ENCODE measurements at places on chromosomes 12 and 14.

DNA sequence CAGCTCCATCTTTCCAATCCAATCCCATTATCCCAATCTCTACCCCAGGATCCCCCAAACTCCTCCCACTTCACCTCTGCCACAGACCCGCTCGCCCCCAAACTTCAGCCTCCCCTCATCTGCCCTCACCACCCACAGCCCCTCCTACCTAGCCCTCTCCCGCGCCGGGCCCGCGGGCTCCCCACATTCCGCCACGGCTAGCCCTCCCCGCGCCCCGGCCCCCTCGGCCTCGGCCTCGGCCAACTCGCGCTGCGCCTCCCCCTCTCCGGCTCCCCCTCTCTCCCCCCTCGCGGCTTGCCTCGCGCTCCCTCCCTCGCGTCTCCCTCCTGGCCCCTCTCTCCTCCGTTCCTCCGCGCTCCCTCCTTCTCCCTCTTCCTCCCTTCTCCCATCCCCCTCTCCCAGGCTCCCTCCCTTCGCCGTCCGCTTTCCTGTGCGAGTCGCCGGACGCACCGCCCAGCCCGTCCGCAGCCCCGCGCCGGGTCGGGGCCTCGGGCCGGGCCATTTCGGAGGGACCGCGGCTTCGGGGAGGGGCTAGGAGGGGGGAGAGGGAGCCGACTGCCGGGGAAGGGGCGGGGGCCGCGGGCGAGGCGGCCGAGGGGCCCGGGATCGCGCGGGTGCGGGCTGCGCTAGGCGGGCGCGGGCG, at the start of gene ATN1:
TSS of gene ATN1 (plus strand) at position 581 of the 643 bp plus-strand sequence. CDS start 6,043 bp downstream, outside the sequence.
- peak; percentile 61 for DNase-seq

DNA sequence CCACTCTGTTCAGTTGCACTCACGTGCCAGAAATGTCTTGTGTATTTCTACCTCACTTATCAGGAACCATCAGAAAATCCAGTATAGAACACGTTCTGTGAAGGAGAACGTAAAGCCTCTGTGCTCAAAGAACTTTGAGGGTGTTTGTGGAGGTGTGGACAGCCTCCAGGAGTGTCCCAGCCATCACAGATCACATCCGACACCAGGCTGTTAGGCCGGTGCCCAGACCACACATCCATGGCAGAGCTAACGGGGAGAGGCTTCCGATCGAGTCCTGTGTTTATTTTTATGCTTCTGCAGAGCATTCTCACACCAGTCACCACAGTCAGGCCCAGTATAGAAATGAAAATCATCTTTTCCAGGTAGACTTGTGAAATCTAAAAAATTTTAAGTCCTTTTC, 53.6 kb downstream of the TPCN1 start:
- DNase-seq, result no peak

DNA sequence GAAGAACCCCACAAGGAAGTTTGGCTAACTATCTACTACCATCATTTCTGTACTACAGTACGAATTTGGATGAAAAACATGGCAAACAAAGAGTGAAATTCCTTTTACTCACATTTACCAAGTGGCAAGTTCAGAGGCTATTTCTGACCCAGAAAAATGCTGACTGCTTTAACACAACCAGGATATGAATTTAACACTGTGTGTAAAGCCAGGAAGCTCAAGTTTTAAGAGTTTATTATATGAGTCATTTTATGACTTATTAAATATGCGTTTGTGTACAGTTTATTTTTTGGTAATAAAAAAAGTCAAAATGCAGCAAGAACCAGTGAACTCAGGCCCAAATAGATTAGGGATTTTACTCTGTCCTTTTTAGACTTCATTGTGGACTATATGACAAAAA, 58.4 kb upstream of the STAC3 start:
- no peak for DNase-seq

- DNase-seq, result peak; percentile 35
These were observed 172.5 kb upstream of the FOXN3 start for GRCh38 chr14:89589400-89590118.

DNA sequence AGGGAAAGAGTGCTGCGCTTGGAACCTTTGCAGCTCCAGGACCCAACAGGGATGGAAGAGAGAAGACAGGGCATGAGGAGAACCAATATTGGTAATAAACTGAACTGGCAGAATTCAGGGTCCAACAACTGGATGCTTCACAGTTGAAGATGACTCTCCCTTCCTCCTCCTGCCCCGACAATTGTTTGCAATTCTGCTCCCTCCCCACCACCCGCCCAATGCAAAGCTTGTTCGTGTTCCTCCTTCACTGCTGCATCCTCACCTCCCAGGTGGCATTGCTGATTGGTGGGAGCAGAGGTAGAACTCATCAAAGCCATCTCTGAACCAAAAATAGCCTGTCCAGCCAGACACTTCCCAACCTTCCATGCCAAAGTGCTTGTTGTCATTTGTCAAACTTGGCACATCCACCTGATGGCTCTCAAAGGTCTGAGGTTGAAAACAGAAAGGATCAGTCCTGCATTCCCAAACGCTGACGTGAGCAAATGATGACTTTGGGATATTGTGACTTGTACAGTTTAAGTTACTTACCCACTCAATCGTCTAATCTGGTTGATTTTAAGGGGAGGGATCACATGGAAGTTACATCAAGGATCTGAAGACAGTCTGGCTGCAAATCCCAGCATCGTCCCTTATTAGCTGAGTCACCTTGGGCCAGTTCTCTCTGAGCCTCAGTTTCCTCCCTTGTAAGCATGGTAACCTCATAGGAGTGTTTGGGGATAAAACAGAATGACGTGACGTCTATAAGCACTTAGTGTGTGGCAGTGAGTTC, 242.6 kb upstream of the CRY1 start:
- DNase-seq, result no peak

DNA sequence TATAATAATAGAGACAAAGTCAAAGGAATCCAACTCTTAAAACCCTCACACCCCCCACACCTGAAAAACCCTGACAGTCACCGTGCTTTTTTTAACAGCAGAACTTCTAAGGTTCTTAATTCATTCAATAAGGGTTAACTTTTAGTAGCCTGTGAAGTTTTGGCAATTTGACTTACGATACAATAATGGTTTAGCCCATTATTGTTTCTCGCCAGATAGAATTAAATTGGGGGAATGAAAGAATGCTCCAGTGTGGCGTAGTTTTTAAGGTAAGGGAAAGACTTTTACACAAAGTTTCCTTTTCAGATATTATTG, 604 bp upstream of the MAGOHB start:
- no peak for DNase-seq

DNA sequence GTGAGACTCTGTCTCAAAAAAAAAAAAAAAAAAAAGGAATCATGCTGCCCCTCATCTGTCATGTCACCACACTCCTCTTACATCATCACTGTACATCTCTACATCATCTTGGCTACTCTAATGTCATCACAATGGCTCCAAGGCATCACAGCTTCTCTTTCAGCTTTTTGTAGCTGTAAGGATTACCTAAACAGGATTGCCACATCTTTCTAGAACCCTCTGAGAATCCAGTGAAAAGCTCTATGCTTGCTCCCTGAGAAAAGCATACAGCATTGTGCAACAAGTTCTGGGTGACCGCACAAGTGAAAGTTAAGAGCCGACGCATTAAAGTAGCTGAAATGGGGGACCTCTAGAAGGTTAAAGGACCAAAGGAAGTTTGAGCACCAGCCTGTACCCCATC, 272.5 kb downstream of the C12orf50 start:
- DNase-seq, result no peak

DNA sequence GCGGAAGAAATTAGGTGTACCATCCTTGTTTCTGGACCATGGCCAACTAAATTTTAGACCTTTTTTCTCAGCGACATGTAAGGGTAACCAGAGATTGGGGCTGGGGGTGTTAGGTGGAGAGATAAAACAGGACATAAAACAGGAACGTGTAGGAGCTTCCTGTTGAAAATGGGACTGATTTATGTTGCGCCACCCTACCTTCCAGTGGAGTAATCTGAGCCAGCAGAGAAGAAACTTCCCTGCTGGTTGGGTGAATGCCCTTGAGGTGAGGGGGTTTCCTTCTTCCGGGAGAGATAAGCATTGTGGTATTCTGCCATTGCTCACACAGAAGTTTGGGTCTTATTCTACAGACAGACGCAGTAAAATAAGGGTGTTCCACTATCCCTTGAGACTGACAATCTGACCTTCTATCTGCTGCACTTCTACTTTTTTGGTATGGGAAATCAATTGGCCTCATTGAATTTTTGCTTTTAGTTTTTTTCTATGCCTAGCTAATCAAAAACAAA, 417.6 kb downstream of the PCNX1 start:
- DNase-seq, result peak; percentile 3

DNA sequence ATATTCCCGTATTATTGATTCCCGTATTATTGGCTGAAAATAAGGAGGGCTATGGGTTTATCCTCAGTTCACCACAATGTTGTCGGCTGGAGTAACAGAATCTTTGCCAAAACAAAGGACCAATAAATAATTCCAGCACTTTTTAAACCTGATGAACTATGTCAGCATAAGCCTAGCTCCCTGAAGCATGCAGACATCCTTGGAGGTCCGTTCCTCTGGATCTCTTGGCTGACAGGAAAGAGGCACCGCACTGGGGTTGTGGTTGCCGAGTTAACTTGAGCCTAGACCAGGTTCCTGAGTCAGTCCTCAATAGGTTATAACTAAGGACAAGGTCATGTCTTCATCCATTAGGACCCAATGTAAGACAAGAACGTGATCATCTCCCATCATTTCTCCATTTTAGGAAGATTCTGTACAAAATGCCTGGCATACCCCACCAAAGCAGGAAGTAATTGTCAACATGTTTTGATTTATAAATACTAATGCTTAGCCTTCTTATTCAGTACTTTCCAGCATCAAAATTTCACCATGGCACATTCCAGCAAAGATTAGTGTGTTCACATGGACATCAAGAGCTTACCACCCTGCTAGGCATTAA, 36.6 kb downstream of the NID2 start:
- no peak for DNase-seq

DNA sequence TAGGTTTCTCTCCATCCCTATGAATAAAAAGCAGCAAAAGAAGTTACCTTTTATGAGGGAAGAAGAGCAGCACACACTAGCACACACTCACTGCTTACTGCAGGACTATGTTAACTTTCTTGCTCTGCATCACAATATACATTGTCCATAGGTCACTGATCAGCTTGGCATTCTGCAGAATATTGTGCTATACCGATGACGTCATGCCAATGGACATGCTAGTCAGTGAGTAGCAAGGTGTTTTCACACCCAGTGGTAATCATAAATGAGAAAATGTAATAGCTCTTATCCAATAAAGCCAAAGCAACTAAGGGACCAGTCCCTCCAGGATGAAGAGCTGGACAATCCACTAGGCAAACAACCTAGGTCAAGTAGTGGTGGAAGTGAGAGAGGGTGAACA, 16.7 kb upstream of the ZDHHC17 start:
- DNase-seq, result no peak
